ENCODE measurements at places on chromosomes 4 and X.

DNA sequence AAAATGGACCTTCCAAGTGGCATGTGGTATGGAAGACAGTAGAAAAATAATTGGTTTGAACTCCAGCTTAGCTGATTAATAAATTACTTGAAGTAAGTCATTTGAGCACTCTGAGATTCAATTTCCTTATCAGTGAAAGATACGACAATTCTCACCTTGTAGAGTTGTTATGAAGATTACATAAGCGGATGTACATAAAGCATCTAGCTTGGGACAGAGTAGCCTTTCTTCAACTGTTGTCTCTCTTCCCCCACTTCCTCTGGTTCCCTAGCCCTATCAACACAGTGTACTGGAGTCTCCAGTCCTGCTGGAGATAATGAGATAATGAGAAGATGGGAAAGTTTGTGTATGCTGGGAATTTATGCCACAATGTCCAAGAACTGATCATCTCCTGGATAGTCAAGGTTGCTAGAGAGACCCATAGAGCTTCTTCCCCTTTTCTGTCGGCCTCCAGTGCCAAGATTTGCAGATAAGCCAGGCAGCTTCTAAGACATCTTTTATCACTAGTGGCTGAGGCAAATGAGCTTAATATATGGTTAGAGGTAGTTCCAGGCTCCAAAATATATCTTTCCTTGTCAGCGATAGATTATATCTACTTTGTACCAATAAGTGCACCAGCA is 33.9 kb downstream of the VSIG4 start:
- no peak for DNase-seq

- no peak for DNase-seq
Observed at GRCh38 chr4:48467891-48468290, 15.3 kb upstream of the SLC10A4 start.

DNA sequence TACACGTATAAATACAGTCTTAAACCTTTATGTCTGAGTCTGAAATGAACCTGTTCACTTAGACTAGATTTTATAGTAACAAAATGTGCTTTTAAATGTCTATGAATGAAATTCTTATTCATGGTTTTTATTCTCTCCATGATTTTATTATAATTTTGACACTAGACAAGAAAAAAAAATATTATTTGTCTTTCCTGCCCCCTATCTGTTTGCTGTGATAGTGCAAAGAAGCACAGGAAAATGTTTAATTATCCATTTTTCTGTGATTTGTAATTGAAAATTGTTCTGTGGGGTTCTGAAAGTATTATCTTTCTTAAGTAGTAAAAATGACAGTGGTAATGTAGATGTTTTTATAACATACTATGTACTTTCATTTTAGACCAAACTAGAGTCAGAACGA is 52.0 kb downstream of the INTS6L start:
- DNase-seq: no peak

GRCh38 chrX:37912304-37912703 is 64.9 kb upstream of the DYNLT3 start:
- DNase-seq: no peak

DNA sequence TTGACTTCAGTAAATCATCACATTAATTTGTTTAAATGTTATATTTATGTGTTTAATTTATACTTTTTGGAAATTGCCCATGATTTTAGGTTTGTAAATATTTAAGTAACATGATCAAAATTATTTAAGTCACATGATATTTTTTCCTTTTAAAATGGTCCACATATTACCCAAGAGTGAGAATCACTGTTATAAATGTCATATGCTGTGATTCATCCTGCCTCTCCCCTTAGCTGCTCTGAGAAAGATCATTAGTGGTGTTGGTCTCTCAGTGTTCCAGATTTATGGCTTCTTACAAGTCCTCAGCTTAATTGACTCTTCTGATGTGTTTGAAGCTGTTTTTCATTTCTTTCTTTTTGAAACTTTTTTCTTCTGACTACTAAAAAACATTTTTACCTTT is 70.1 kb downstream of the SPANXN4 start:
- DNase-seq: no peak

DNA sequence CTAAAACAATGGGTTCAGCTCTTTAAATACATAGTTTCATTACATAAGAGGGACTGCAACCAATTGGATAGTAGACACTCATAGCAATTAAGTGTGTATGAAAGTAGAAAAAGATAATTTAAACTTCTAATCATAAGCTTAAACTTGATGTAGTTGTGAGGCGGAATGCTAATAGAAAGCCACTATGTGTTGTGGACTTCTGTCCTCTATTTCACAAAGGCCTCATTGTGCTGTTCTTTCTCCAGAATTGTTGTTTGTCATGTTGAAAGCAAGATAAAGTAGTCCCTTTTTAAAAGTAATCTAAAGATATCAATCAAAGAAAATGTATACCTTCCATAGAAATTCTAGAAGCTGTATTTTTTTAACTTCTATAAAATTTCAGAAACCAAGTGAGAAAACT is 329.4 kb downstream of the KLHL4 start:
- DNase-seq: no peak

DNA sequence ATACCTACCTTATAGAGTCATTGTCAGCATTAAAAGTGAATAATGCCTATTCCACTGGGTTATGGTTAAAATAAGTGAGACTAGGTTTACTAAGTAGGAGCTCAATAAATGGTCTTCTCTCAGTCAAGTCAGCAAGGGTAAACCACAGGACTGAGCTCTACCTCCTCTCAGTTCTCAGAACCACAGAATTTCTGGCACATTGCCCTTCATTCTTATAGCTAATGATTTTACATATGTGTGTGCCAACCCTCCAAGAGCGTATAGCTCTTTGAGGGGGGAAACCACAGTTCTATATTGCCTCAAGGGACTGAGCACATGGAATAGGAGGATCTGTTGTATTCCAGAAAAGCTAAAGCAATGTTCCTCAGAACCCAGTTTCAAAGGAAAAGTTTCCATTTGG is 124.8 kb downstream of the ATG4A start:
- no peak for DNase-seq

DNA sequence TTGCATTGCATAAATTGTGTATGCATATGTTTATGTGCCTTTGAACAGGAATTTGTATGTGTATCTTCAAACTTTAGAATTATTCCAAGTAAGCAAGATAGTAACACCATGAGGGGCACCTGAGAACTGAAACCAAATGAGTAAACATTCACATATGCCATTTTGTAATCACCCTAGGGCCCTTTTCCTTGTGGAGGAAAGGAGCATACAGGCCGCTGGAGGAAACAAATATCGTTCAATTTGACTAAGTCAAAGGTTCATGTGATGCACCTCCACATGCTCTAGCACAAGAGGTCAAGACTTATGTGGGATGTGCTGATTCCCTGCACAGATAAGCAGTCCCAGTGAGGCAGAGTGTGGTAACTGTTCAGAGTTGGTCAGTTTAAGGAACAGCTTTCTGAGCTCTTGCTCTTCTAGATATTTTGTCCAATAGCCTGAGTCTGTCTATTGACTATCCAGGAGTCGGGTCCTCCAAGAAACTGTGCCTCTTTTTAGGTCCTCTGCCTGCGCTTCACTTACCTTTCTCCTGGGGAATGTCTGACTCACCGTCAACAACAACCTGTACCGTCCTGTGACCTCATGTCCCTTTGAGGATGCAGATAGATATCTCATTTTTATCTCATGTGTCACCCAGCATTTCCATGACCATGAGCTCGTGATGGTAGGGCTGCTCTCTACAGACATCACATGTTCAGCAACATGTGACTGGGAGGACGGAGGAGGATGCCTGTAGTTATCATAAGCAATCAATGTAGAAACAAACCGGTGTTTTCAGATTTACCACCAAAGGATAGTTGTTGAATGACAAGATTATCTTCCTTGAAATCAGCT is 196.9 kb downstream of the NWD2 start:
- no peak for DNase-seq

DNA sequence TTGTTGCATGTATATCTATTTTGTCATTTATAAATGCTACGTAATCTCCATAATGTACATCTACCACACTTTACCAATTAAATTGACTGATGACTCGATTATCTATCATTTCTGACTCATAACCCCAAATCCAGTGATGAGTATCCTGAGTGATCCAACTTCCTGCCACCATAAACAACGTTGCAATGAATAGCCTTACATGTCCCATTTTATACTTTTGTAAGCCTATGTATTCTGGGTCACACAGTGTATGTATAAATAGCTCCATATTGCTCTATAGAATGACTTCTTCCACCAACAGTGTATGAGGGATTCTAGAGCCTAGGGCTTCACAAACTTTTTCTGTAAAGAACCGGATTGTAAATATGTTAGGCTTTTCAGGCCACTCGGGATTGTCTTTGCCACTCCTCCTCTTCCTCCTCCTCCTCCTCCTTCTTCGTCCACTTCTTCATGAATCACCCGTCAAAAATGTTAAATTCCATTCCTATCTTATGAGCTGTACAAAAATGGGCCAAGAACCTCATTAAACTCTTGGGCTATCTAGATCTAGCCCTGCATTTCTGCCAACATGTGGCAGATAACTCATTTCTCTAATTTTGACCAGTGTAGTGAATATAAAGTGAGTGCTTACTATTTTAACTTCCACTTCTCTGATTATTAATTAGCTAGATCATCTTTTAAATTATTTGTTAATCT is 672.2 kb upstream of the AMOT start:
- DNase-seq: no peak

All from Jurkat, Clone E6-1 (cell line).